GM12891 (cell line): ENCODE measurements at places on chromosomes 3 and 15.
A peak's percentile ranks its signal among the peaks of the same experiment; 100 is the strongest.

GRCh38 chr15:49902685-49903501, 216.1 kb downstream of the ATP8B4 start:
- DNase-seq, result no peak

DNA sequence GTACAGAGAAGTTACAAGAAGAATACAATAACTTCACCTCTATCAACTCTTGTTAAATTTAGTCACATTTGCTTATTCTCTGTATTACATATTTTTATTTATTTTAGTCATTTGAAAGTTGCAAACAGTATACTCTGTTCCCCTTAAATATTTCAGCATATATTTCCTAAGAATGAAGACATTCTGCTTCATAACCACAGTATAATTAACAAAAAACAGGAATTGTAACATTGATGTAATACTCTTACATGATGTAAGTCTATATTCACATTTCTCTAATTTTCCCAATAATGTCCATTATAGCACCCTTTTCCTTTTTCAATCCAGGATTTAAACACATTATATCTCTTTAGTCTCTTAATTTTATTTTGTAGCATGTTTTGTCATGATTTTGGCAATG, 112.0 kb downstream of the AKAP13 start:
- DNase-seq, result no peak

DNA sequence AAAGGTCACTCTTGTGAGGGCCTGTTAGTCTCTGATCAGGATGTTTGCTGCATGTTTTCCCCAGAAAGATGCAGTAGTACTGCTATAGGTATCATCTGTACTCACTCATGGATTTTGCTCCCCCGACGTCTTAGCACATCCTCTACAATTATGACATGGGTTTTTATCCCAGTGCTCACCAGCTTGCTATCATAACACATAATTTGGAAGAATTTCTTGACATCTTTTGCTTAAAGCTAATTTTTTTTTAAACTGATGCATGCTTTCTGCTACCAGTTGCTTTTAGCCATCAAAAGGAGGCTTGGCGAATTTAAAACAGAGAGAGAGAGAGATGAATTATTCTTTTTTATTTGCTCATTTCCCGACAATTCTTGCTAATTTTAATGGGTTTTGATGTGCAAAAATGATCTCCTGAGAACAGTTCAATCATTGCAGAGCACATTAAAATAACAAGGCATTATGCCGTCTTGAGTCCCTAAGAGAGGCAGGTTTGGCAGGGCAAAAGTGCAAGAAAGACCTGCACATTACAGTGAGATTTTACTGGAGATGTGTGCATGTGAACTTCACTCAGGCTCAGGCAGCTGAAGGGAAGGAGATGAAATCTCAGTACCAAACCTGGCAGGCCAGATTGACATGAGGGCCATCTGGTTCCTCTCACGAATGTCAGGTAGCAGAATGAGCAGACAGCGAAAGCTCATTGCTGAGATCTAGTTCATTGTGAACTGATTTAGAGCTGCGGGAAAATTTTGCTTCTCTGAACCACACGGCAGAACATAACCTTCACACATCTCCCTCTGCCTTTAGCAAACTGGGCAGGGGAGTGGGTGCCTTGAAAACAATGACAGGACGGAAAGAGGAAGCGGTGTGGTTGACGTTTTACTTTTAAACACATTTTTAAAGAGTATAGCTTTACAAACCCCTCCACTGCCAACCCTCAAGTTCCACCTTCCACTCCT, 25.9 kb upstream of the GOLGA8B start:
- no peak for DNase-seq

- DNase-seq, result no peak
Measured at GRCh38 chr15:100931143-100931890, 12.2 kb downstream of the LRRK1 start.

DNA sequence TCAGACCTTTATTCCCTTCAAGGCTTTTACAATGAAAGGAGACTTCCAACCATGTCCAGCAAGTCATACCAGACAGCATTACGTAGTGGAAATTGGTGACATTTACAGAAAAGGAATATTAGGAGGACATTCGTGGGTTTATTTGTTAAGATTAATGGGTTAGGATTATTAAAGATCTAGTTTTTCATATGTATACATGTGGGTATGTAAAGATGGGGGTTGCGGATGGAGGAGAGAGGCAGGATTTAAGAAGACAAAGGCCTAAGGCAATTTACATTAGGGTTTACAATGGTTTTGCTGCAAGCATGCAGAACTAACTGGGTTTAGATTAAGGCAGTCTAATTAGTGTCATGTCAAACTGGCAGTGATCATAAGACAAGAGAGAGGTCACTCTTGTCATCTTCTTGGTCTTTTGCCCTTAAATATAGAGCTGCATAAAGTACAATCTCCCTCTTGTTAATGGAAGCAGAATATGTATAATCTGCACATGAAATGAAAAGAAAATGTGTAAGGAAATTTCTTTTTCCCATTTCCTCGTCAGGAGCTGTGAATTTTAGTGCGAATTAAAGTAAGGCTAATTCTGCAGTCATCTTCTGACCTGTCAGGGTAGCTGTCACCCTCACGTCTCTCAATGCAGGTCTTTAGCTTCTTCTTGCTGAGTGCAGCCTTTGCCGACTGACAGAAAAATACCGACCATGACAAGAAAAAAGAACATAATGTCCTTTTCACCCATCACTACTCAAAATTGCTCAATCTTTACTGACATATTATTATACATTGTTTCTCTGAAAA, 258.9 kb upstream of the MEIS2 start:
- DNase-seq, result no peak

DNA sequence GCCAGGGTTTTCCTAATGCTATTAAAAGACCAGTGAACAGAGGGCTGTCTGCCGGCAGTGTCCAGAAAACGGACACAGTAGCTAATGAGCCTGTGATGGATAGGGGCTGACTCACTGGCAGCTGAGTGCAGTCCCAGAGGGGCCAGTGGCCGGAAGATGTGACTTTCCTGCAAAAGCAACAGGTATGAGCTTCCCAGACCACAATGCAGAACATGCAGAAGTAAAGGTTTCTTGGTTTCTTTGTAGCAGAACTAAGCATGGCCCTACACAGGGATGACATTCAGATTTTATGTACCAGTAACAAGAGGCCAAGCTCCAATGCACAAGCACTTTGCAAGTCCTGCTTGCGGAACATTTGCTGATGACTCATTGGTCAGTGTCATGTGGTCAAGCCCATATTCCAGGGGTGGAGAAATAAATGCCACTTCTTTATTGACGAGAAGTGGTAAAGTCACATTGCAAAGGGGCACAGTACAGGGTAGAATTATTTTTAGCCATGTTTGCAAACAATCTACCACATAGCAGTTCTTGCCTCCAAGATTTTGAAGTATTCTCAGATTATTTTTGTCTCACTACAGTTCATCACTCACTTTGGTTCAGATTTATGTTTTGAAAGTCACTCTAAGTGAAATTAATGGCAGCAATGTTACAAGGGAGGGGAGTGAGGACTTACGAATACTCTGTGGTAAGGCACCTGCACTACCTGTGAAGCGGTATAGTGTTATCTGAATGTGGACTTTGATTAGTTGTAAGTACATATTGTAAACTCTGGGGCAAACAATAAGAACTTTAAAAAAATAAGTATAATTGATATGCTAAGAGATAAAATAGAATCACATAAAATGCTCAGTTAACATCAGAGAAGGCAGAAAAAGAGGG, 263.3 kb downstream of the ABHD5 start:
- no peak for DNase-seq

GRCh38 chr15:80816936-80817335, 37.8 kb downstream of the CEMIP start:
- DNase-seq, result no peak

- DNase-seq, result no peak
Measured at GRCh38 chr3:194711286-194711685, 25.6 kb downstream of the FAM43A start.

DNA sequence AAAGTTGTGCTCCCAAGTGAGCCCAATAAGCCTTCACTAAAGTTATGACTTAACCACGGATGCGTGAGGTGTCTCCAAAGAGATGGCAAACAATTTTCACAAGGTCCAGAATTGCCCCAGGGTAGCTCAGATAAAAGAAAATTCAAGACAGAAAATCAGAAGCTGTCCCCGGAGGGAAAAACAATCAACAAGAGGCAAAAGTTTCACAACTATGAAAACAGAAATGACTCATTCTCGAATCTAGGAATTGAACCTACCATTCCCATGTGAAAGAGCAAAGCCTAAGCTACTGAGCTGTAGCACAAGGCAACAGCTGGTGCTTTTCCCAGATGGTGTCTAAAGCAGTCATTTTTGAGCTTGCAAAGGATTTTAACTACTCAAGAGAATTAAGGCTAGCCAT, 33.5 kb upstream of the MKRN3 start:
- DNase-seq, result no peak

- DNase-seq, result no peak
Measured at GRCh38 chr15:30041868-30042267, 40.9 kb upstream of the GOLGA8J start.

DNA sequence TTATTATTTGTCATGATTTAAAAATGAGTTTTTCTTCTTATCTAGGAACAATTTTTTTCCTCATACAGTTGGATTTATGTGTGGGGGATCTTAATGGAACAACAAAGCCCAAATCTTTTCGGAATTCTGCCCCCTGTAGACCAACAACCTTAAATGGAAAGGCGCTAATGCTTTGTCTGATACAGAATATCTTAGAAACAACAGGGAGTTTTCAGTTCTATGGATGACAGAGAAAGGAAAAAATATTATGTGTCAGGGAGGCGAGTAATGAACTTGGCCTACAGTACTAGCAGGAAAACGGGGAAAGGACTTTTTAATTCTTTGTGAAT, 592 bp downstream of the MOBP start:
- DNase-seq, result no peak

DNA sequence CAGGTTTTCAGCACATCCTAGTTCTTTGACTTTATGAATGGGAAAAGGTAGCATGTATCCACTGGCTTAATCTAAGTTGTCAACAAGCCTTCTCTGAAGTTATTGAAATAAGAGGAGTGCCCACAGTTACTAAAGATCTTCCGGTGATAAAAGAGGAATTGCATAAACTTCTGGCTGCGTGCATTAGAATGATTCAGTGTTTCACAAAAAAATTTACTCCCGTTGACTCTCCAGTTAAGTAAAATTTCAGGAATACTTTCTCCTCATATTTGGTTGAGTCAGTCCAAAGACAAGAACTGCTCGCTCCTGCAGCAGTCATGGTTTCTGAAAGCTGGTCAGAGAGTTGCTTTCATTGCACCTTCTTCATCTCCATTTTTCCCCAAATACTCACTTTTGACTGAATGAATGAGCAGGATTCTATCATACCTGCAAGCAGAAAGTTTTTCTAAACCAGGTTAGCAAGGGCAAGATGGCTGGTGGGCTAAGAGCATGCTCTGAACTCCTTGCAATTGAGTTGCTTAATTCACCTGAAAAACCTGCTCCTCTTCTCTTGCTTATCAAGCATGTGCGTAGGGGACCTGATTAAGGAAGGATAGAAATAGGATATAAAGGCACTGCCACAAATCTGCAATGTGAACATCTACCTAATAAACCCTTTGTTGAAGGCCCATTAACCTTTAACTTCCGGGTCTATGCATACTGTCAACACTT, 64.2 kb upstream of the TIMP4 start:
- DNase-seq, result no peak

- no peak for DNase-seq
Measured at GRCh38 chr3:125431912-125432790, 57.0 kb upstream of the ZNF148 start.

GRCh38 chr3:9779721-9780457, 10.1 kb upstream of the CAMK1 start:
- no peak for DNase-seq

DNA sequence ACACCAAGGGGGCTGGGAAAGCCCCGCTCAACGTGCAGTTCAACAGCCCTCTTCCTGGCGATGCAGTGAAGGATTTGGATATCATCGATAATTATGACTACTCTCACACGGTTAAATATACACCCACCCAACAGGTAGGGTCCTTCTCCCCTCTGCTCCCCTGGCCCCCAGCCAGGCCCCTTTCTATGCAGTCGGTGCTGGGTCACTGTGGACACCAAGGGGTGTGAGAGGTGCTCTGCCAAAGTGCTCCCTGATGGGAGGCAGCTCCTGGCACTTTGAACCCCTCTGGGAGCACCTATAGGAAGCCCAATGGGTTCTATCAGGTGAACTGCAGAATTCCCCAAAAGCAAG, 98.6 kb downstream of the DNASE1L3 start:
- DNase-seq, result no peak

- no peak for DNase-seq
Measured at GRCh38 chr3:47611576-47611975, 32.9 kb upstream of the CSPG5 start.

GRCh38 chr15:66029650-66030049, 160.4 kb downstream of the RAB11A start:
- no peak for DNase-seq

- no peak for DNase-seq
Measured at GRCh38 chr3:11498646-11499045, 145.1 kb downstream of the VGLL4 start.

DNA sequence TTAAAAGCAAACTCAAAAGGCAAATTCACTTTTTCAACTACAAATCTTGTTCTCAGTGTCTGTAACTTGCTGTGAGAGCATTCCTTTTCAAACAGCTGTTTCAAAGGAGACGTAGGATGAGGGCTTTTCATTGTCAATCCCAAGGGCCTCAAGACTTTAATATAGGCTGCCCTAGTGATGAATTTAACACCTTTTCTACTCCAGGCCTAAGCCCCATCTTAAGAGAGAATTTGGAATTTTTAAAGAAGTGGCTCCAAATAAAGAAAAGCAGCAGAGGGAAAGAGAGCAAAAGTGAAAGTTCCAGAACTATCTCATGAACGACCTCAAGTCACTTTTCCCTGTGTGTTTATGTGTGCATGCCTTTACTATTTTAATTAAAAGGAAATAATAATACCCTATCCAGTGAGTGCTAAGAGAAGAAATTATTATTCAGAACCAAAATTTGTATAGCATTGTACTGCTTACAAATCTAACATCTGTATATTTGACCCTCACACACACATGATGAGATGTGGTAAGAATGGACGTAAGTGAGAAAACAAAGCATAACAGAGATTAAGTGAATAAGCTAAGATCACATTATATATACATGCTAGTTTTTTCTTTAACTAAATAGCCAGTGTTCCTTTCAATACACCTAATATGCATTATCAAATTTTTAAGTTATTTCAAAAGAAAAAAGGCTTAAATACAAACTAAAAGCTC, 196.4 kb downstream of the VGLL3 start:
- DNase-seq, result no peak

- DNase-seq, result no peak
Measured at GRCh38 chr15:97598353-97598798, 362.1 kb upstream of the ARRDC4 start.

GRCh38 chr3:37074178-37074577, 80.9 kb downstream of the MLH1 start:
- no peak for DNase-seq

GRCh38 chr15:52082197-52083036, 30.2 kb downstream of the BCL2L10 start:
- peak; percentile 30 for DNase-seq
